ENCODE measurements at places on chromosomes 6 and 20.

- DNase-seq, result no peak
Observed at GRCh38 chr6:155004576-155005372, 9.7 kb downstream of the TIAM2 start.

DNA sequence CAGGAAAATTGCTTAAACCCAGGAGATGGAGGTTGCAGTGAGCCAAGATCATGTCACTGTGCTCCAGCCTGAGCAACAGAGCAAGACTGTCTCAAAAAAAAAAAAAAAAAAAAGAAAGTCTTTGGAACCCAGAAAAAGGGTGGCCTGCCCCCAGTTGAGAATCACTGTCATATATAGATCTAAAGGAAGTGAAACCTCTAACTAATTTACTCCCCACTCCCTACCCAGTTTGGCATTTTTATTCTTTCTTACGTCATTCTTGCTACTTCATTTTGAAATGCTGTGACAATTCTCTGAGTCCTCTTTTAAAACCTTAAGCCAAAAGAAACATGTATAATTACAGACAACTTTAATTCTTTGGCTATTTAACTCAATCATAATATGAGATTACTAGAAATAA lies 254.8 kb downstream of the CDC5L start:
- no peak for DNase-seq

- DNase-seq, result peak; percentile 50
Observed at GRCh38 chr6:112180095-112180820, 74.1 kb downstream of the LAMA4 start.

DNA sequence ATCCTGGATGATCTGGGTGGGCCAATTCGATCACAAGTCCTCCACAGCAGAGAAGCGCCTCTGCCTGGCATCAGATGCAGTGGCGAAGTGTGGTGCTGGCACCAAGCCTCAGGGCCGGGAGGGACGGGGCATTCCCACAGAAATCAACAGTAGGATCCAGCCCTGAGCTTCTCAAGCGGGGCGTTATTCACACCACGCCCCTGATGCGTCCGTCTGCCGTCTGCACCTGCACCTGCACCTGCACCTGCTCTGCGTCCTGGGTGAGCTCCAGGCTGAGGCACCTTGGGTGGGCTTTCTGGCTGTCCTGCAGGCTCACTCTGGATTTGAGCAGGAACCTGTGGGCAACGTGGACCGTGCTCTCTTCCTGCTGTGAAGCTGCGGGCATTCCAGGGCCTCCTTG lies 13.8 kb upstream of the NTSR1 start:
- no peak for DNase-seq
